ENCODE measurements at places on chromosomes 5 and 9.
A peak's percentile ranks its signal among the peaks of the same experiment; 100 is the strongest.

GRCh38 chr5:90020575-90021538 lies 388.7 kb downstream of the CETN3 start:
- no peak for DNase-seq

DNA sequence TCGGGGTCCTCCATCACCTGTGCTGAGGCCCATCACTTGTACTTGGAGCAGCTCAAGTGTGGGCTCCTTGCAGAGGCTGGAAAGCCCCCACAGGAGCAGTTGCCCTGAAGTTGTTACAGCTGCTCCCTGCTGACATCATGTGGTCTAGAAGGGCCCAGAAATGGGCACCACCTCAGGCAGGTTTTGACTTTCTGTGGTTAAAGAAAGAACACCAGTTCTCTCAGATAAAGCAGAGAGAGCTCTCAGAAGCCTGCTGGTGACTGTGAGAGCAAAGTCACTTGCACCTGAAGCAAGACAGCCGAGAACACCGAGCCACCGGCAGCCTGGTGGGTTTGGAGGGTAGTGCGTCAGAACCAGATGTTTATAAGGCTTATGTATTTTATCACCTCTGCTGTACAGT lies 70.4 kb downstream of the MVB12B start:
- peak; percentile 54 for DNase-seq

- no peak for DNase-seq
Measured at GRCh38 chr5:66157046-66157445, 12.9 kb downstream of the SREK1 start.

DNA sequence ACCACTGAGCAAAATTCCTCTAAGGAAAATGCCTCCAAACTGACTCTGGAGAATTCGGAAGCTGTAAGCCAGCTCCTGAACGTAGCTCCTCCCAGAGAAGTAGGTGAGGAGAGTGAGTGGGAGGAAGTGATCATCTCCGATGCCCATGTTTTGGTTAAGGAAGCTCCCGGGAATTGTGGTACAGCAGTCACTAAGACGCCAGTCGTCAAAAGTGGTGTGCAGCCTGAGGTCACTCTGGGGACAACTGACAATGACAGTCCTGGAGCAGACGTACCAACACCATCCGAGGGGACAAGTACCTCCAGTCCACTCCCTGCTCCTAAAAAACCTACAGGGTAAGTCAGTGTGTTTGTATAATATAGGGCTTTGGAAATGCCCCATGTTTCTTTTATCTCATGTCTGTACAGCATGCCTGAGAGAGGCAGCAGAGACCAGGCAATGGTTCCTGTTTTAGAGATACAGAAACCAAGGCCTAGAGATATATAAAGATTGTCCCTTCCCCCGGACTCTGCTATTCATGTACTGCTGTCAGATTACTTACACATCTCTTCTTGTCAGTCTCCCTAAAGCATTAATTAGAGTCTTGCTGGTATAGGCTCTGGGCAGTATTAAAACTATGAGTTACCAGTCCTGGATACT lies 23.9 kb downstream of the HMGXB3 start:
- DNase-seq = no peak

- DNase-seq = no peak
Measured at GRCh38 chr9:69809304-69809863, 11.2 kb upstream of the CFAP95 start.

DNA sequence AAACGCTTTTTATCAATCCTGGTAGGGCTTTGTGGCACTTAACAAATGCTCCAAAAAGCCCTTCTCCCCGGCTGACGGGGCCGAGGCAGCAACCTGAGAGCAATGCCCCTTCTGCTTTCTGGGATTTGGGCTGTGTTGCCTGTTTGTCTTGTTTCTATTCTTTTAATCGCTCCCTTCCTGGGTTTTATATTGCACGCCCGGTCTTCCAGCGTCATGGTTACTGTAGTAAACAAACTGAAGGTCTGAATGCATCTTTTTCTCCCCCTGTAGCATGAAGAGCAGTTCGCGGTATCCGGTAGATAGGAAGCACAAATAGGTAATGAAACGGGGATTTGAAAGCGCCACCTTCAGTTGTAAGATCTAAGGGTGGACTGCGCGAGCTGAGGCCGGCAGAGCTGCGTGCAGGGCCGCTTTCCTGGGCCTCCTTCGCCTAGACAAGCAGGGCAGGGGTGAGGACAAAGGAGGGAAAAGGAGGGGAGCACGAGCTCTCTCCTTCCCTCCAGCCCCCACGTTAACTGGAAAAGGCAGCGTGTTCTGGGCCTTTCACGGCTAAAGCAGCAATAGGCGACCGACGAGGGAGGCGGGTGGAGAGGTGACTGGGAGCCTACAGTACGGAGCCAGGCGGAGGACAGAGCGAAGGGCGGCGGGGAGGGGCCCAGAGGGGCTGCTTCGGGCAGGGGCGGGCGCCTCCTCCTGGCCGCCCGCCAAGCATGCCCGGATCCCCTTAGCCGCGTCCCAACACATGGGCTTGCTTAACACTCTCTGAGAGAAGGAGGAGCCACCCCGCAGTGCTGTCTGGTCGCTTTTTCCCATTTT lies 49.3 kb upstream of the ZNF366 start:
- DNase-seq = peak; percentile 3

- DNase-seq = peak; percentile 38
Measured at GRCh38 chr5:176596689-176597416, 13.1 kb downstream of the GPRIN1 start.

GRCh38 chr5:135650081-135650480 lies 71.3 kb upstream of the CXCL14 start:
- no peak for DNase-seq

GRCh38 chr5:39015743-39016586 lies 58.2 kb downstream of the RICTOR start:
- DNase-seq = no peak

- DNase-seq = no peak
Measured at GRCh38 chr9:124618476-124618875, 111.3 kb upstream of the NR5A1 start.

GRCh38 chr9:16705111-16705604 lies 165.3 kb downstream of the BNC2 start:
- DNase-seq = no peak

DNA sequence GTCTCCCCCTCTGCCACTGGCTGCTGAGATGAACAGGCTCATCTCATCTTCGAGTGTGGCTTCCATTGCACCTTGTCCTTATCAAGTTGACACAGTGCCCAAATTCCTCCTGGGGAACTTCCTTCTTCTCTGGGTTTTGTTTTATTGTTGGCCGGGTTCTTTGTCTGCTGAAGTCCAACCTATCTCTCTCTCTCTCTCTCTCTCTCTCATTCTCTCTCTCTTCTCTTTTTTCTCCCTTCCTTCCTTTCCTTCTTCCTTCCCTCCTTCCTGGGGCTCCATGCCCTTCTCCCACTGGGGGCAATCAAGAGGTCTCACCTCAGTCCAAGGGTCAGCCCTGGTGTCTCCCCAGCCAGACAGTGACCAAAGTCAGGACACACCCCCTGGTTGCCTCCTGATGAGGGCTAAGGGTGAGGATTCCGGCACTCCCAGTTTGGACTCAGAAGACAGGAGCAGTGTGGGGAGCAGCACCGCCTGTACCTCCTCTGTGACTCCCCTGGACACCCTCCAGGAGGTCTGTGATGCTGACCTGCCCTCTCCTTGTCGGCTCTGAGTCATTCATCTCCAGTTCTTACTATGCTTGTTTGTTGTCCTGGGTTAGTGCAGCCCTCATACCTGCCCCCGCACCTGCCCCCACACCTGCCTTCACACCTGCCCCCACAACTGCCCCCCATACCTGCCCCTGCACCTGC lies 30.7 kb downstream of the KCNT1 start:
- DNase-seq = no peak

GRCh38 chr9:107614765-107615164 lies 125.2 kb upstream of the KLF4 start:
- DNase-seq = no peak

DNA sequence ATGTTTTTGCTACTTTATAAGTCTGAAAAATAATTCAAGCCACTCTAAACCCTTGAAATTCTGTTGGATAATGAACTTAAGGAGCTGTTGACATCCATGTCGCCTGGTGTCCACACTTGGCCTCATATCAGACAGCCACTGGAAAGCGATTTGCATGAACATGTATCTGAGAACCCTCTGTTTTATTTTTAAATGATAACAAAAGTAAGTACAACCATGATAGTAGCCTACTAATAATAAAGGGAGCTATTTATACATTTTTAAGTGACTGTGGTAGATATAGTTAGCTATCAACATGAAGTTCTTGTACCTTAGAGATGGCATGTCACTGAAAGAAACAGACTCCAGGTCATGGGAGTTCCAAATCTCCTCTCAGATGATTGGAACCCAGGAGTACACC lies 53.3 kb downstream of the PLCXD3 start:
- no peak for DNase-seq

DNA sequence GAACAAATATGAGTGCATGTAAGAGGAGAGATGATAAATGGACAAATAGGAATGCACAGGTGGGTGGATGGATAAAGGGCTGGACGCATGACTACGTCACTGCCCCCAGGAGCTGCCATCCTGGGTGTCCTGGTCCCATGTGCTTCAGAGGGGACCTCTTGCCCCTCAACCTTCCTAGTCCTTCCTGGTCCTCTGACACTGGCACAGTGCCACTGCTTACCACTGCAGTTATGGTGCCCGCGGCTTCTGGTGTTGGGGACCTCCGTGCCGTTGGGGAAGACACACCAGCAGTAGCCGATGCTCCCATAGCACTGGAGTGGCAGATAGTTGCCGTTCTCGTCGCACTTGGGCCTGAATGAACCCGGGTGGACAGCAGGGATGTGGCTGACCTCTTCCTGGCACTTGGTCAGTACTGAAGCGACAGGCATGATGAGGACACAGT lies 9.8 kb downstream of the CD74 start:
- DNase-seq = no peak

DNA sequence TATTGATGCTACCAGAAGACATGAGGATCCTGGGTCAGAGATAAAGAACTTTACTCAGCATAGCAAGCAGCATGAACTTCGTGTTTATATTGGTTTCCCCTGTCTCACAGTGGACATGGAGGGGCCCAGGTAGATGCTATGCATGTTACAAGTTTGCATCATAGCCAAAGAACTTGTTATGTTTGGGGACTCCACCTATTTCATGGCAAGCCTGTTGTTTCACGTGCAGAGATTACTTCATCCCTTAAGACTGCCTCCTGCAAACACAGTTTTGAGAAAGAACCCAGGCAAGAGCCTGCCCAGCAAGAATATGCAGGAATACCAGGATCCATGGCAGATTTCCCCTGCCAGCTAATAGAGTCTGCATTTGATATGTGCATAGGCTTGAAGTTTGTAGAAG lies 68.4 kb downstream of the RCL1 start:
- DNase-seq = no peak

DNA sequence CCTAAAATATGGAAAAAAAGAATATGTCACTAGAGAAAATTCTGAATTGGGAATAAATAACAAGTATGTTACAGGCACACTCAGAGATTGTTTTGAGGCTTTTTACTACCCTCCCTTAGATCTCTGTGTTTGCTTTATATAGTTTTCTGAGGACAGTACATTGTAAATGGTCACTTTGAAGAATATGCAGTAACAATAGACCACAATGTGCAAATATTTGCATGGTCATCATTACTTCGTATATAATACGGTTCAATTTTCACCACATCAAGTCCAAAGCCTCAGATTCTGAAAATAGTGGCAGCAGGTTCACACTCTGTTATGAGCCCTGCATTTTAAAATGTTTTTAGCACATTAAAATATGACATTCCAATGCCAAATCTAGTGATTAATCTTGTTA lies 238.6 kb downstream of the ADAMTS6 start:
- DNase-seq = no peak

GRCh38 chr5:80933036-80933435 lies 27.1 kb upstream of the RASGRF2 start:
- no peak for DNase-seq

- DNase-seq = no peak
Measured at GRCh38 chr9:80382211-80382891, 810.6 kb downstream of the TLE4 start.

GRCh38 chr9:137804908-137805630 lies 72.5 kb upstream of the CACNA1B start:
- peak; percentile 6 for DNase-seq

DNA sequence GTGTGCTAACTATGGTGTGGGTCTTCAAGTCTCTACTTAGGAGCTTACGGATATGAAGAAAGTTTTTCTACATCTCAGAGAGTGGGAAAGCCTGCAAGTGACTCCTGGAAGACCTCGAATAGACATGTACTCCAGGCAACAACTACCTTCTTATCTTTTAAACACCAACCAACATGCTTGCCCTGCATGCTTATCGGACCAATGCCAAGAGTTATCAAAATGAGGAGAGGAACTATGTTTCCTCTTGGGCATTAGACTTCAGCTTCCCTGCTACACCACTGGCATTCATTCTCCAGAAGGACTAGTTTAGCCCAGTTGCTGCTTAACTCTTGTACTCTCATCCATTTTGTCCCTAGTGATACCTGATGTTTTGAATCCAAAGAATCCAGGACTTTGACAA lies 74.7 kb upstream of the MAN2A1 start:
- no peak for DNase-seq

GRCh38 chr9:124291801-124292396 lies 34.1 kb downstream of the NEK6 start:
- DNase-seq = peak; percentile 15

GRCh38 chr5:73633060-73633459 lies 7.1 kb downstream of the ARHGEF28 start:
- DNase-seq = no peak

DNA sequence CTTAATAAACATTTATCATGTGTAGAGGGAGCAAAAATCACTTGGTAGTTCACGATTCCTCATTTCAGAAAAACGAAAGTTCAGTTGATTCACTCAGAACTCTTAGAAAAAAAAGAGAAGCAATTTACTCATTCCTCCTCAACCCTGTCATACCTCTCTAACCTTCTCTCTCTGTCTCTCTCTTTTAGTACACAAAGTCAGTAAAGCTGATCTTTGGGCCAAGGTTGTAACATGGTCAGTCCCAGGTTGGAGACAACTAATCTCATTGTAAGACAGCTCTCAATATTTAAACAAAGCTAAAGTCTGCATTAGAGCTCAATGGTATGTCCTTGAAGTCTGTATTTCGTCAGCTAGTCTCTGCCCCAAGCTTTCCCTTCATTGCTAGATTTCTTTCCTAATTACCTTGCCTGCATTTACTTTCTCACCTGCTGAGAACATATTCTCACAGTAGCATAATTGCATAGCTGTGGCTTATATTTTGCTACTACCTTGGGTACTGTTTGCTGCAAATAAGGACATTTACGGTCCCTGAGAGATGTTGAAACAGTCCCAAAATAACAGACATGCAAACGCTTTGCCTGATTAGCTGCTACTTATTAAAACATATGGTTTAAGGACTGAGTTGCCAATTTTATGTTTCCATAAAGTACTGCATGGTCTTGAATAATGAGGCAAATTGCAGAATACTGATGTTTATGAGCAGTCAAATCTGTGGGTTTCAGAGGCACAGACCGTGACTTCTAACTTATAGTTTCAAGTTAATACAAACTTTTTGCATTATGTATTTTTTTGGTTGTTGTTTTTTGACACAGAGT lies 138.3 kb downstream of the GPBP1 start:
- DNase-seq = no peak

- no peak for DNase-seq
Measured at GRCh38 chr5:170411100-170411499, 21.9 kb upstream of the KCNMB1 start.

DNA sequence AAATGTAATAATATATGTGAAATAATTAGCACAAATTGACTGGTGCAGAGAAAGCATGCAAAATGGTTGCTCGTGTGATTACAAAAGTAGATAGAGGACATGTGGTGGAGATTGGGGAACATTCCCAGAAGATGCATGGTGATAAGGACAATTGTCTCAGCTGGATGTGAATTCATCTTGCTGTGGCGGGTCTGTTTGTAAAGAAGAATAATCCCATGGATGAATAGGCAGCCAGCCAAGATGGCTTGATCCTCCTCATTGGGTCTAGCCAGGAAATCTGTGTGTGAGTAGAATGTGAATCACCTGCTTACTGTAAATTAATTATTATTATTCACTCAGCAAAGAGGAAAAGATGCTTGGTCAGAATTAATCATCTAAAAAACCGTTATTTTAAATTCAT lies 12.6 kb upstream of the DPYSL3 start:
- DNase-seq = no peak
